A549 treated with Hydrocortisone at 1 μM for 4 hours (cell line): ENCODE measurements at places on chromosomes 5 and 9. TPM values are rescaled to one million over a fixed set of nuclear protein-coding genes. Genes with fewer than 3 reads are reported as not detected.

The ZDHHC11B gene
- total RNA-seq, result 1.1 to 1.5 TPM (median 1.3 TPM) in 5 replicates

The SLC6A19 gene
- 0.33 to 0.40 TPM (median 0.37 TPM) in 5 replicates for total RNA-seq

The REEP2 gene
- total RNA-seq, result 5.9 to 7.5 TPM (median 7.0 TPM) in 5 replicates

The URM1 gene
- total RNA-seq, result 72.5 to 89.1 TPM (median 82.5 TPM) in 5 replicates

The SPINK4 gene
- not detected in 5 replicates for total RNA-seq

The GHR gene
- 0.02 to 0.03 TPM (median 0.02 TPM) in 3 of 5 replicates, not detected in the others for total RNA-seq

The WASHC1 gene
- 7.1 to 12.3 TPM (median 11.7 TPM) in 5 replicates for total RNA-seq

The TEX48 gene
- total RNA-seq, result not detected in 5 replicates

The ARL14EPL gene
- 0.10 to 0.43 TPM (median 0.24 TPM) in 5 replicates for total RNA-seq

The PPP3R2 gene
- total RNA-seq, result not detected in 5 replicates

The PPP2R2B gene
- 0.03 to 0.11 TPM (median 0.06 TPM) in 5 replicates for total RNA-seq

The COMMD10 gene
- 33.3 to 38.7 TPM (median 38.5 TPM) in 5 replicates for total RNA-seq

The BARHL1 gene
- total RNA-seq, result not detected in 5 replicates

The ADRA1B gene
- total RNA-seq, result 19.3 to 23.5 TPM (median 21.5 TPM) in 5 replicates

The CNTNAP3B gene
- 14.9 to 15.8 TPM (median 15.1 TPM) in 5 replicates for total RNA-seq
